Iris pigment epithelial cell (primary cell): ENCODE measurements at places on chromosomes 7 and 10.

DNA sequence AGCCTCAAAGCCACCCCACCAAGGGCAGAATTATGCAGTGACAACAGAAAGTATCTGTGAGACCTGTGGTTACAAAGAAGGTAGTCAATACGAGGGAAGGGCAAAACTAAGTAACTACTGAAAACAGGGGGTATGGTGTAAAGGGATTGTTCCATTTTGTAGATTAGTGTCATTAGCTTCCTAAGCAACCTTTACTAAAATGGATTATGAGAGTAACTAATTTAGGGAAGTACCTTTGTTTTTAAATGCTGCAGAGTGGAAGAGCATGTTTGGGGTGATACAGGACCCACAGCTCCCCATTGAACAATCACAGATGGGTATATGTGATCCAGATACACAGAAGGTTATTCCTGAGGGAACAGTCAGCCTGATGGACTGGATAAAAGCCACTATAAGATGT is 51.3 kb upstream of the TAC1 start:
- DNase-seq = no peak

DNA sequence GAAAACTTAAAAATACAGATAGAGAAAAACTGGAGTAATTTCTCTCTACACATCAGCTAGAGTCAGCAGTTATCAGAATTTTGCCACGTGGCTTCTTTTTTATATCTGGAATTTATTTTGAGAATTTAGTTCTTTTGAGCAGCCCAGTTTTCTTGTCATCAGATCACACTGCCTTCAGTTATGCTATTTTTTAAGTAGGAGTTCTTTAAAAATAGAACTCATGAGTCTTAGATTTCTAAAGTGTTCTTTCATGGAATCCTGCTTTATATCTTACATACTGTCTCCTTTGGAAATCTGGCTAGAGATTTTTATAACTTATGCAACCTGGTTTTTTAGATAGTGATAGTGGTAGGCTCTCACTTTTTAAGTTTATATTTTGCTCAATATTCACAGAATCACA is 24.2 kb downstream of the AGR2 start:
- no peak for DNase-seq

- DNase-seq = no peak
These were observed 296.7 kb downstream of the GLRX3 start for GRCh38 chr10:130432850-130433249.

DNA sequence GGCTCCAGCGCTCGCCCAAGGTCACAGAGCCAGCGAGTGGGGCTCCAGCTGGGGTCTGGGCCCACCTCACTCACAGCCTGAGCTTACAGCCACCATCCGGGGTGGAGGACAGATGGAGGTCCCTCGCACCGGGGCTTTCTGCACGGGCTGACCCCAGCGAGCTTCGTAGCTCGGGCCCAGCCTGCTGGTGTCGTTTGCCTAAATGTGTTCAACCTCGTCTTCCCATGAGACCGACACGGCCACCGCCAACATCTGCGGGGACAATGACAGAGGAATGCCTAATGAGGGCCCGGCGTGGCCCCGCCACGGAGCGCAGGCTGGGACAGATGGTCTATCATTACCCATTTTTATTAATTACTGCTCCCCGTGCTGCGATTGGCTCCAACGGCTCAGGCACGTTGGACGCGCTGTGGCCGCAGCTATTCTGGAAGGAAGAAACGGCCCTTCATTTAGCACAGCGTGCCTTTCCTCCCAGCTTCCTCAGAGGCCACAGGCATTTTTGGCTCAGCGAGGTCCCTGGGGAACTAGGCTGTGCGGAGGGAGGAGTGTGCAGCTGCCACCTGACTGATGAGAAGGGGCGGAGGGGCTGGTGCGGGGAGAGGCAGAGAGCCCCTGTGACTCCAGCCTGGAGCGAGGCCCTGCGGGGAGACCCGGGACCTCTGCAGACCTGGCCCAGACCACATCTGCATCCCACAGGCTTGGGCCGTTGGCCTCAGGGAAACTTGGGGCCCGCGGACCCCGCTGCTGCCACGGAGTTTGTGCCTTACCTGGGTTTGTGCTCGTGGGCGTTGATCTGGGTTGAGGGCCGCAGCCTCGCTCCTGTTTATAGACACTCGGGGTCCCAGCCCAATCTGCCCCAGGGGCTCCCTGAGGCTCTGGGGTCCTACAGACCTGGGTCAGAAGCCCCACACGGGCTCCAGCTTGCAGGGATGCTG is 22.9 kb upstream of the ELFN1 start:
- DNase-seq = no peak

- no peak for DNase-seq
These were observed 7.9 kb downstream of the HSPB1 start for GRCh38 chr7:76310102-76310957.
